ENCODE measurements at places on chromosomes 3 and 15.

DNA sequence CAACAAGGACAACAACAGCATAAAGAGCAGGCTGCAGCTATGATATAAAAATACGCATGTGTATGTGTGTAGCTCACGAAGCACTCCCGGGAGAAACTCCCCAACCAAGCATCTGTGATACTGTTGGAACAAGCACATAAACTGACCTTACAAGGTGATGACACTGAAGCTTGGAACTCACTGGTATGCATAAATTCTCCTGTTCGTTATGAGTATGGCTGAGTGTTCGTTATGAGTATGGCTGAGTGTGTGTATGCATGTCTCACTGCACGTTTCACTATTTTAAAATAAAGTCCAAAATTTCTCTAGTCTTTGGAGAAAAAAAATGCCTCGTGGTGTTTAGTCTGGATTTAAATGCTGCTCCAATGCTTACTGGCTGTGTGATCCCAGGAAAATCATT is 256.8 kb downstream of the RORA start:
- DNase-seq, result peak; percentile 28

GRCh38 chr15:73397461-73397860 is 28.7 kb upstream of the HCN4 start:
- DNase-seq, result no peak

DNA sequence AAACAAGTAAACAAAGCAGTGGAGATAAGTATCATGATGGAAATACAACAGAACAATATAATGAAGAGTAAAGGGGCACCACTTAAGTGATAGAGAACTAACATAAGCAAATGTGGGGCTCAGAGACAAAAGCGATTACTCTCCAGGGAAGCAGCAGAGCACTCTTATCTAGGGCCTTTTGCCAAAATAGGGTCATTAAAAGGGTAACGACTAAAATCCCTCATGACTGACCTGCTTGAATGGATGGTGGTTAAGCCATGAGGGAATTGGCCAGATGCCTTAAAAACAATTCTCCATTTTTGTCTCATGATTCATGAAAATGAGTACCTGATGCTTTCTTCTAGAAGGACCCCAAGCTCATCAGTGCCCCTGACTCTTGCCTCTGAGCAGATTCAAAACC is 3.2 kb upstream of the SLC7A14 start:
- no peak for DNase-seq

DNA sequence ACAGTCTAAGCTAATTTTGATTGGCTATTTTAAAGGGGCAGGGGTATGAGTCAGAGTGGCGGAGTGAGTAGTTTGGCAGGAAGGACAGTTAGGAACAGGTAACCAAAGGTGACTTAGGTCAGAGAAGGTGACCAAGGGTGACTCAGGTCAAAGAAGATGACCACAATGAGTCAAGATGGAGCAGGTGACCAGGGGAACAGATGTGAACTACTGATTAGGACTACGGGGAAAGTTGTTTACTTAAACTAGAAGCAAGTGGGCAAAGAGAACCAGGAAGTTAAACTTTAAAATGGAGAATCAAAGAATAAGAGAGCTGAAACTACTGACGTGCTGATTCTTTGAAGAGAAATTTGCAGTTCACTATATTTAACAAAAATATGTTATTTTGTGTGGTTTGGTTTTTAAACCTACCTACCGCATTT is 14.1 kb upstream of the CA12 start:
- DNase-seq, result no peak

GRCh38 chr3:142445816-142446254 is 2.0 kb downstream of the XRN1 start:
- peak; percentile 33 for DNase-seq

DNA sequence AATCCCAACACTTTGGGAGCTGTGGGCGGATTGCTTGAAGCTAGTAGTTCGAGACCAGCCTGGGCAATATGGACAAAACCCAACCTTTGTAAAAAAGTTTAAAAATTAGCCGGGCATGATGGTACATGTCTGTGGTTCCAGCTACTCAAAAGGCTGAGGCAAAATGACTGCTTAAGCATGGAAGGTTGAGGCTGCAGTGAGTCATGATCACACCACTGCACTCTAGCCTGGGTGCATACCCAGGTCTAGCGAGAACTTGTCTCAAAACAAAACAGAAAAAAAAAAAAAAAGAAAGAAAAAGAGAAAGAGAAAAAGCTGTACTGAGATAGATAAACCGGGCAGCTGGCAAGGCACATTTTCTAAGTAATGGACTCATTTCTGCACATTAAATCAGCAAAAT is 10.6 kb downstream of the ARPP19 start:
- DNase-seq, result peak; percentile 96

DNA sequence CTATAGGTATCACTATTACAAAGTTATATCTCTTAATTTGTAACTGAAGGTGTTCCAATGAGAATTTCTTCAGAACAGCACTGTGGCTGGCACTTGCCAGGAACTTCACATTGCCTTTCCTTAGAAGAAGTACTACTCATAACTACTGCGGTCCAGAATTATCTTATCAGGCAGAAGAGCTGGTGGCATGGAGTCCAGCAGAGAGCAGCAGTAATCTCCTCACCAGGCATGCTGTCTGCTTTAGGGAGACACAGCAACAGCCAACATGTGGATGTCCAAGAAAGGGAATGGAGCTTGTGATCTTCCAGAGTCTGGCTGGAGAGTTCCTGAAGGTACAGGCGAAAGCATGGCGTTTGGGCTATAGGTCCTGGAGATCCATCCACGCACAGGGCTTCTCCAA is 919.7 kb upstream of the NR2F2 start:
- DNase-seq, result peak; percentile 4

- DNase-seq, result peak; percentile 63
These were observed 48.5 kb downstream of the THBS1 start for GRCh38 chr15:39629371-39629770.

DNA sequence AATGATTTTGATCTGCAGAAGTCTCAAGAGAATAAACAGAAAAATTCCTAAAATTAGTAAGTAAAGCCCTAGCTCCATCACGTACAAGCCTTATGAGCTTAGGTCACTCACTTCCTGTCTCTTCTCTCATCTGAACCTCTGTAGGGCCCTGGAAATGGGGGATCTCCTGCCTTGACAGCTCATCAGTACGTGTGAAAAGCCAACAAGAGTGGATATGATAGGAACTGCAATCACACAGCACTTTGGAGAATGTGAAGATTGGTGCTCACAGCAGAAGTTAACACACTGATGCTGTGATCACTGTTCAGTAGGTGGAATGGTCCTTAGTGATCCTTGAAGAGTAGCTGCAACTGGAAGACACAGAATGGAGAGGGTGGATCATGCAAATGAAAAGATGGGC is 27.8 kb upstream of the ALDH1L1 start:
- no peak for DNase-seq

- peak; percentile 85 for DNase-seq
These were observed 54.6 kb upstream of the MYZAP start for GRCh38 chr15:57537072-57537471.

GRCh38 chr3:172635588-172635987 is 75.3 kb downstream of the NCEH1 start:
- peak; percentile 86 for DNase-seq

DNA sequence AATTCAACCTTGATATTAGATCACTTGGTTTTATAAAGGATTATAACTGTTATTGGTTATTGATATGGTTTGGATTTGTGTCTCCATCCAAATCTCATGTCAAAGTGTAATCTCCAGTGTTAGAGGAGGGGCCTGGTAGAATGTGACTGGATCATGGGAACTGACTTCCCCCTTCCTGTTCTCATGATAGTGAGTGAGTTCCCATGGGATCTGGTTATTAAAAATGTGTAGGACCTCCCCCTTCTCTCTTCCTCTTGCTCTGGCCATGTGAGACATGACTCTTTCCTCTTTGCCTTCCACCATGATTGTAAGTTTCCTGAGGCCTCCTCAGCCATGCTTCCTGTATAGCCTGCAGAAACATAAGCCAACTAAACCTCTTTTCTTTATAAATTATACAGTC is 136.0 kb upstream of the UBE2E2 start:
- no peak for DNase-seq

DNA sequence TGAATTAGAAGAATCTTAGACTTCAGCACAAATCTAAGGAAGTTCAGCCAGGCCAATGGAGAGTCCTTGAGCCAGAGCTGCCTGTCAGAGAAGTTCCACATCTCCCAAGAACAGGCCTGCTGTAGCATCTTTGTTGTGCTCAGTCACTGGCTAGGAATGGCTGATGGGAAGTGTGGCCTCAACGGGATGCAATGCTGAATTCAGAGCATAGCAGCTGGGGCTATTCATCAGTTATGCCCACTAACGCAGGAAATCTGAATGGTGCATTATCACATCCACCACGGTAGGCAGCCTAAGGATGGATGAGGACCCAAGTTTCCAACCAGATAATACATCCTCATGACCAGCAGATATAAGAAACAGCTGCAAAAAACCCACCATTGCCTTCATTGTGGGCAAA is 3.2 kb upstream of the EIF1B start:
- no peak for DNase-seq

- DNase-seq, result peak; percentile 3
These were observed 161.2 kb downstream of the MINAR1 start for GRCh38 chr15:79593119-79593869.

GRCh38 chr15:63210151-63211091 is 21.0 kb downstream of the RAB8B start:
- DNase-seq, result no peak

- no peak for DNase-seq
These were observed 2.2 kb upstream of the FBLN2 start for GRCh38 chr3:13546667-13547171.

GRCh38 chr3:113218011-113218680 is 6.8 kb downstream of the BOC start:
- DNase-seq, result no peak

- no peak for DNase-seq
These were observed 1.0 kb downstream of the LRRC3B start for GRCh38 chr3:26623419-26624208.

DNA sequence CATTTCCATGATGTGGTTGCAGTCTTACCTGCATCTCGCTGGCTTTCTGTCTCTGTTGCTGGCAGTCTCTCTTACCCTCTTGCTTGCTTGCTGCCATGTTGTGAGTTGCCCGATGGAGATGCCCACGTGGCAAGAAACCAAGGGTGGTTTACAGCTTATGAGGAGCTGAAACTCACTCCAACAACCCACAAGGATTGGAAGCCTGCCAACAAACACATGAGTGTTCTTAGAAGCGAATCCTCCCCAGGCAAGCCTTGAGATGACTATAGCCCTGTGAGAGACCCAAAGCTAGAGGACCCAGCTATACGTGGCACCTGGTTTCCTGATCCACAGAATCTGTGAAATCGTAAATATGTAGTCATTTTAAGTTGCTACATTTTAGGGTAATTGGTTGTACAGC is 490.9 kb upstream of the ADAMTS9 start:
- DNase-seq, result peak; percentile 75

DNA sequence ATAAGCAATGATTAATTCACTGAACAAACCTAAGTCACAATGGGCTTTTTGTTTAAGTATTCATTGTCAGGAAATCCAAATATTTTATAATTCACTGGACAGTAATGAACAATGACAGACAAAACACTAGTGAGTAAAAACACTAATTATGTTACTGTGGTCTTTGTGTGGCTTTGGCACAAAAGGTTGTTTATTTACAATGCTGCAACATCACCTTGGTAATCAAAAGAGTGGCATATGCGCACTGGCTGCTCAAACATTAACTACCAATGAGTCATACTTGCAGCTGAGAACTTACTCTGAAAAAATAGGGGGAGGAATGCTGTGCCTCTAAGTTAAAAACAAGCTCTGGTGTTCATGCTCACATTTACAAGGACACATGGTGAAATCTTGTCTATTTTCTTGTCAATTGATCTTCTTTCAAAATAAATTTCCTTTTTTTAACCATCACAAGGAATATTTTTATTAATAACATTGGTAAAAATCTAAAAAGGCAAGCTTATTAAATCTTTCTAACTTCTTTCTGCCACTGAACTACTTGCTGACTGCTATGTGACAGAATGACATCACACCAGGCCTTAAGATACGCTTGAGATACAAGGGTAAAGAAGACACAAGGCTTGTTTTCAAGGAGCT is 85.2 kb upstream of the PPIB start:
- peak; percentile 99 for DNase-seq

- DNase-seq, result no peak
These were observed 1.9 kb upstream of the BLOC1S6 start for GRCh38 chr15:45585069-45585791.

DNA sequence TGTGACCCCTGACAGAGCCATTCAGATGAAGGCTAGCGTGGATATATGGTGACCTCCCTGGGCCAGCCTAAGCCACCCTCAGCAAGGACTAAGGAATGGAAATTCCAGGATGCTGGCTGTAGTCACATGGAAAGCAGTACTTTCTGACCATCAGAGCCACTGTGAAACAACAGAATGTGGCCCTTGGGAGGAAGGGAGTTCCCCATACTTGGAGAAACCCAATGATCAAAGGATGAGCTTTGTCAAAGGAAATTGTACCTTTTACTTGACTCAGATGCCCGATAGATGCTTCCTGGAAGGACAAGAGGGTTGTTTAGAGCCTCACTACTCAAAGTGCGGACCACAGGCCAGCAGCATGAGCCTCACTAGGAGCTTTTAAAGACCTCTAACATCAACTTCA is 484.5 kb upstream of the PROK2 start:
- no peak for DNase-seq

- DNase-seq, result peak; percentile 92
These were observed 7.3 kb downstream of the MYO5C start for GRCh38 chr15:52288051-52288942.

GRCh38 chr3:138845181-138845601 is 10.5 kb upstream of the PIK3CB start:
- peak; percentile 49 for DNase-seq

DNA sequence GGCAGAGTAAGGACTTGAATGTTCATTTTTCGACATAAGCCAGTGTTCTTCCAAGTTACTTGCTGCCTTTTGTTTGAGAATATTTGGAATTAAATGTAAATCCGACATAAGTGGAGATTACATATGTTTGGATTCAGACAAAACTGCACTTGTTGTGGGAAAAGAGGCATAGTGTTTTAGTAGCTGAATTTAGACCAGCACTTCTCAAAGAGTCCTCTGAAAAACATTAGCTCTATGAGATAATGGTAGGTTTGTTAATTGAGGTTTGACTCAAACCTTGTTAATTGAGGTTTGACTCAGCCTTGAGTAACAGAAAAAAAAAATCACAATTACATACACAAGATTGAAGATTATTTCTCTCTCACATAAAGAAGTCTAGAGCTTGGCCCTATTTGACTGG is 132.5 kb downstream of the NSUN3 start:
- no peak for DNase-seq
